ENCODE measurements at places on chromosomes 7 and 10.
A peak's percentile ranks its signal among the peaks of the same experiment; 100 is the strongest.

GRCh38 chr7:92765725-92766124 is 70.6 kb downstream of the CDK6 start:
- no peak for DNase-seq

GRCh38 chr10:78443900-78444571 is 410.4 kb downstream of the RPS24 start:
- peak; percentile 27 for DNase-seq

DNA sequence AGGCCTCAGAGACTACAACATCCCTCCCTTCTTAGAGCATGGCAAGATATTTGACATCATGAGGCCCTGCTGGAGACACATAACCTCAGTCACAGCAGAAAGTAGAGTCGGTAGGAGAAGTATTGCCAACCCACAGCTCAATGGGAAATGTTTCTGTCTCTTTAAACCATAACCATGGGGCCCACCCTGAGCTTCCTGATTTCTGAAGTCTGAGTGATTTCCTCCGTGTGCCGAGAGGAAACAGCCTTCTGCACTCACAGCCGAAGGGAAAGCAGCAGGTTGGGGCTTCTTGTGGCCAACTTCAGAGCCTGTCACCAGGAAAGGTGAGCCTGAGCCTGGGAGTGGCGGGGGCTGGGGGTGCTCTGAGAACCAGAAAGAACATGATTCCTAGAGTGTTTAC is at the start of gene GIMAP1:
GIMAP1 (plus strand) TSS at position 246 of the 400 bp plus-strand sequence. CDS start 2,435 bp downstream, outside the sequence.
- DNase-seq: no peak

DNA sequence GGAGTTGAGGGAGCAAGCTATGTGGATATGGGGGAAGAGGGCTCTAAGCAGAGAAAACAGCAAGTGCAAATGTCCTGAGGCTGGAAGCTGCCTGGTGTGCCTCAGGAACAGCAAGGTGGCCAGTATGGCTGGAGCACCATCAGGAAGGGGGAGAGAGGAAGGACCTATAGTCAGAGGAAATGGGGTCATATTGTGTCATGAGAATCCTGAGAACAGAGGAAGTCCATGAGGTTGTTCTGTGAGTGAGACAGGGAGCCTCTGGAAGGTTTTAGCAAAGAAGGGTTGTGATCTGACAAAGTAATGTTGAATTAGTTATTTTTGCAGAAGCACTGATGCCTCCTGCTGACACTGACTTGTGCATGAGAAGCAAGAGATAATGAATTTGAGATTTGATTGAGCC is 204.3 kb downstream of the PTEN start:
- no peak for DNase-seq

DNA sequence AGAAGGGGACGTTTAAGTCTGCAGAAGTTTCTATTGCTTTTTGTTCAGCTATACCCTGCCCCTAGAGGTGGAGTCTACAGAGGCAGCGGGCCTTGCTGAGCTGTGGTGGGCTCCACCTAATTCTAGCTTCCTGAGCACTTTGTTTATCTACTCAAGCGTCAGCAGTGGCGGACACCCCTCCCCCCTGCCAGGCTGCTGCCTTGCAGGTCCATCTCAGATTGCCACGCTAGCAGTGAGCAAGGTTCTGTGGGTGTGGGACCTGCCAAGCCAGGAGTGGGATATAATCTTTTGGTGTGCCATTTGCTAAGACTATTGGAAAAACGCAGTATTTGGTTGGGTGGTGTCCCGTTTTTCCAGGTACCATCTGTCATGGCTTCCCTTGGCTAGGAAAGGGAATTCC is 147.3 kb upstream of the PRPS1L1 start:
- DNase-seq: no peak

DNA sequence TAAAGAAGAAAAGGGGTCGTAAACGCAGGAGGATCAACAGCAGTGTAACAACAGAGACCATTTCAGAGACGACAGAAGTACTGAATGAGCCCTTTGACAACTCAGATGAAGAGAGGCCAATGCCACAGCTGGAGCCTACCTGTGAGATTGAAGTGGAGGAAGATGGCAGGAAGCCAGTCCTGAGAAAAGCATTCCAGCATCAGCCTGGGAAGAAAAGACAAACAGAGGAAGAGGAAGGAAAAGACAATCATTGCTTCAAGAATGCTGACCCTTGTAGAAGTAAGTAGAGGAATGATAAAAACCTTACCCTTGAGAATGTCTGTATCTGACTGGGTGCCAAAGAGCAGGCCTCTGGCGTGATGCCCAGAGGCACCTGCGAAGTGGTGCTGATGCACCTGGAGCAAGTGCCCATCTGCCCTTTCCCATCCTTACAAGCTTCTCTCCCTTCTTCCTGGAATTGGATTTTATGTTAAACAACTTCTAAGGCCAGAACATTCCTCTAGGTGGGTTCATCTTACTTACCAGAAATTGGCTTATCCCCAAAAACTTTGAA is 86.4 kb upstream of the SAMD8 start:
- peak; percentile 44 for DNase-seq

- DNase-seq: no peak
Observed at GRCh38 chr10:20713420-20713819, 183.7 kb downstream of the NEBL start.

GRCh38 chr7:26444555-26444954 is 152.9 kb downstream of the SNX10 start:
- no peak for DNase-seq
